ENCODE measurements at places on chromosomes 1 and 21.

- no peak for DNase-seq
These were observed at the start of gene PATJ for GRCh38 chr1:61741711-61742619. Gene PATJ (plus strand): TSS chr1:61742480. CDS start chr1:61762893, 20,413 bp downstream.

GRCh38 chr1:52996653-52997052, 65.4 kb upstream of the PODN start:
- DNase-seq, result no peak

- DNase-seq, result no peak
These were observed 19.1 kb upstream of the PDE4B start for GRCh38 chr1:65773391-65774123.

DNA sequence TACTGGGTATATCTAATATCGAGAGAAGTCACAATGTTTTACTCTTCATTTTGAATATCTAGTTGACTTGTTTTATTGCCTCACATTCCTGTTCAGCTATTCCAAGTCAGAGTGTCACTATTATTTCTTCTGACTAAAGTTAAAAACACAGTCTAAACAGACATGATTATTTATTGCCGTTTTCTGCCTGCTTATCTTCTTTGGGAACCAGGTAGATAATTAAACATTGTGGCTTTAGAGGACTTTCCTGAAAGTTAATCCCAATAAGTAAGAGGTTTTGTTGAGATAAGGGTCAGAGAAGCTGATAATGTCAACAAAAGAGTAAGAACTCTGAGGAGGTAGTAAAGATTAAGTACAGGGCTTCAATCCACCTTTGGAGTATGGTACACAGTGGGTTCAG, 53.8 kb downstream of the PCNX2 start:
- no peak for DNase-seq

- no peak for DNase-seq
These were observed 268.6 kb downstream of the KAZN start for GRCh38 chr1:14866911-14867612.

DNA sequence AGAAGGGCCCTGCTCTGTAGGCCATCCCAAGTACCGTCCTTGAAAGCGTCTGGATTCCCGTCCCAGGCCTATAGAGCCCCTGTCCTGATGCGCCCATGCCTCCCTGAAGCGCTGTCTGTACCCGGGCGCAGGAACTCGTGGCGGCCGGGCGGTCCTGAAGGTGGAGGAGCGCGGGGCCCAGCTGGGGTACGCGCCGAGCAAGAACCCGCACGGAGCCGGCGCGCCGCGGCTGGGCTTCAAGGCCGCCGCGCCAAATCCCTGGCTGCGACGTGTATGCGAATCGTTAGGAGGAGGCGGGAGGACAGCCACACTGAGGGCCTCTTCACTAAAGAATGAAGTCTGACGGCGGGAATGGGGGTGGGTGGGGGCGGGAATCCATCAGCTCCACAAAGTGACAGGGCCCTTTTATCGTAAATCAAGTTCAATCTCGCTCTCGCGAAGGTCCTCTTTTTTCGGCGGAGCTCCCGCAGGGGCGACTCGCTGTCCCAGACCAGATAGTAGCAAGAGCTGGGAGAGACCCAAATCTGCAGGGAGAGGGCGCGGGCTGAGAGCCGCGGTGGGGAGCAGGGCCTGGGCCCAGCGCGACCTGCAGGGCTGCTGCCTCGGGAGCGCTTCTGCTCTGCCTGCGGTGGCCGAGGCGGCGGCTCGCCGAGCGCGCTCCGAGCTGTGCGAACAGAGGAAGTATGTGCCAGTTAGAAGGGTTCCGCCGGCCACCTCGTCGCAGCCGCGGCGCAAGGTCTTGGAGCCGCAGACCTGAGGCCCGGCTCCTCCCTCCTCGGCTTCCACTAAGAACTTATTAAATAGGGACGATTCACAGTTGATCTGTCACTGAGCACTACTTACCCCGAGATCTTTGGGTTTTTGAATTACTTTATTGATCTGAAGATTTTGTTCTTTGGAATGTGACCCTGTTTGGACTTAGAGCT, 10.4 kb downstream of the BARHL2 start:
- no peak for DNase-seq

GRCh38 chr21:34883491-34884271, 165.4 kb downstream of the RUNX1 start:
- peak; percentile 14 for DNase-seq

GRCh38 chr1:14598498-14599182, at the start of gene KAZN:
Gene KAZN (plus strand): TSS chr1:14598685.
- no peak for DNase-seq

GRCh38 chr1:30522031-30523004, 201.1 kb downstream of the MATN1 start:
- DNase-seq, result no peak

DNA sequence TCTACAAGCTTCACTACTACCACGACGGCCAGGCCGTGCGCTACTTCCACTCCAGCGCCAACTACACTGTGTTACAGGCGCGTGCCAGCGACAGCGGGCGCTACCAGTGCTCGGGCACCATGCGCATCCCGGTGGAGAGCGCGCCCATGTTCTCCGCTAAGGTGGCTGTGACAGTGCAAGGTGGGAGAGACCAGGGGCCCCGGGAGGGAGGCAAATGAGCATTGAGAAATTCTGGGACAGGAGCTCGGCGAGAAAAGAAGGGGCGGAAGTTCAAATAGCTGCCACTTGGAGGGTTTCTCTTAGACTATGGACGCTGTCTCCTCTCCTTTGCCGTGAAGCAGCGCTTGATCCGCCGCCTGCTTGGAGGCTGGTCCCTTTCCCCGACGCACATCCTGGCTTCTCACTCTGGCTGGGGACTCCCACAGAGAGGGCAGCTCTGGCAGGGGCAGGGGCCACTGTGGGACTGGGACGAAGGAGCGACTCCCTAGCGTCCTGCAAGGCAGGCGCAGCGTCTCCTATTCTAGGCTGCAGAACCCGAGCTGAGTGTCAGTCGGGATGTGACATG, 4.6 kb downstream of the FCRLB start:
- no peak for DNase-seq

DNA sequence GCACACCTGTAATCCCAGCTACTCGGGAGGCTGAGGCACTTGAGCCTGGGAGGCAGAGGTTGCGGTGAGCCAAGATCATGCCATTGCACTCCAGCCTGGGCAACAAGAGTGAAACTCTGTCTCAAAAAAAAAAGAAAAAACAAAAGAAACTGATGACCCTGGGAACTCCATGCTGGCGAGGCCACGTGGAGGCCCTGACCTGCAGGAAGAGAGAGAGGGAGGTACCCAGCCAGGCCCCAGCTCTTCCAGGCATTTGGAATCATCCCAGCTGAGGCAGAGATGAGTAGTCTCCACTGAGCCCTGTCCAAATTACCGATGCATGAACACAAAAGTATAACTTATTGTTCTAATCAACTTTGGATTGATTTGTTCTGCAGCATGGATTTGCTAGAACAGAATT, 132.0 kb upstream of the ZBTB40 start:
- no peak for DNase-seq

- no peak for DNase-seq
These were observed 1.1 kb downstream of the CRCT1 start for GRCh38 chr1:152515434-152515783.

DNA sequence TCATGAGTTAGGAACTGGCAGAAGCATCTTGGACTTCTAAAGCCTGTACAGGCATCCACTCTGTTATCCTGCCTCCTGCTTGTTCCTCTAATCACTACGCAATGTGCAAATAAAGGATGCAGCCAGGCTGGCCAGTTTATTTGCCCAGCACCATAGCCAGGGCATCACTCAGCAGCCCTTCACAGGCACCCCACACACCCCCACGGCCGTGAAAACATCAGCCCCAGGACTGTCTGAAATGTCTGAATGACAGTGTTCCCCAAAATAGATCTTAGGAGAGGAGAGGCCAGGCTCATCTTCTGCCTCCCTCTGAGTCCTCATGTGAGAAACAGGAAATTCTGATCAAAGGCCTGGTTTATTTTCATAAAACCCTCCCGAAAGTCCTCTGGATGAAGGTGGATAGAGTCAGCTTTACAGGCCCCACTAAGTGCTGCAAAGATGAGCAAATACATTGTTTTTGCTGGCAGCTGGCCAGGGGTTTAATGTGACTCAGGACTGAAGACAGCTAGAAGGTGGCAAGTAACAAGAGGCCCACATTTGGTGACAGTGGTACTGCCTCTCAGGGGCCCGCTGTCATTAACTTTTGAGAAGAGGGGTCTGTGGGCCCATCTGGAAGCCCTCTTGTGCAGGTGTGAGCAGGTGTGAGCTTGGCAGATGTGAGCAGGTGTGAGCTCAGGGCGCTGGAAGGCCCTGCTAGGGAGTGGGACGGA, 32.9 kb downstream of the GRHL3 start:
- DNase-seq, result no peak

- DNase-seq, result no peak
These were observed 113.9 kb downstream of the LHX9 start for GRCh38 chr1:198031086-198031485.

DNA sequence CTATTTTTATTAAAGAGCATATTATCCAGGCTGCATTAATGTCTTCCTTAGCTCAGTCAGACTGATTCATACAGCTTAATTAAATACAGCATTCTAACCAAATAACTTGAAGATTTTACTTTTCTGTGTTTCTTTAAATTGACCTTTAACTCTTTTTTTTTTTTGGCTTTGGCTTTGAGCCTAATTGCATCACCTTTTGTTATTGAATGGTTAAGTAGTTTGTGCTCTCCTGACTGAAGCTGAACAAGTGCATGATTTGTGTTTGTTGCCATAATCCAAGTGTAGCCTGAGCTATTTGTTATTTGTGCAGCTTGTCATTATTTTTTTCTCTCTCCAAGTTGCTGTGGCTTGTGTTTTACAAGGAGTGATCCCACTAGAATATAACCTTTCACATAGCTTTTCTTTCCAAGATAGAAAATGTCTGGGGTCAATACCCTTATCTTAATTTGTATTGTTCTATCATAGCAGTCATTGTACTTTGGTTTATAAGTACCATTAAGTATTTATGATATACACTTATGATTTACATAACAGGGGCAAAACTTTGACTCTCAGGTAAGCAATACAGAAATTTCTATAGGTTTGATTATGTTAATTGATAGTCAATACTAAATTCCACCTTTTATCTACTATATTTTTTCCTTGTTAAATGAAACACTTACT, 31.6 kb downstream of the CDC14A start:
- no peak for DNase-seq

DNA sequence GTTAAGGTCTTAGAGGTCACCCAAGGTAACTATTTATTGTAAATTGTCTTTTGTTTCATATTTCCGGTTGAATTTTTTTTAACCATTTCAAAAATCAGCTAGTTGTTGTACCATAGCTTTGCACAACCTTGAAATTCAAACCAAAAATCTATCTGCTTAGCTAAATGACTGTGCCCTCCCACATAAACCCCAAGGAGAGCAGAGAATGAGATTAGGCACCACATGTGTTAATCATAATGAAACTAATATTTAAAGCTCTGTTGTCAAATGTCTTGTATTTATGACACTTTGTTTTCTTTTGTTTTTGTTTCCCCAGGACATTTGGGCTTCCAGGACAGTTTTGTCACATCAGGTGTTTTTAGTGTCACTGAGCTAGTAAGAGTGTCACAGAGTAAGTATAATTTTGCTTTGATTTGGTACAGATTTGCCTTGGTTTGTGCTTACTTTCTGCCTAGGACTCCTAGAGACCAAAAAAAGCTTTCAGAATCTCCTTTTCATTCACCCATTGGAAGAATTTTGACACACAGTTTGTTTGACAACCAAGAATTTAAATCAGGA, 249.9 kb downstream of the NFIA start:
- DNase-seq, result no peak

DNA sequence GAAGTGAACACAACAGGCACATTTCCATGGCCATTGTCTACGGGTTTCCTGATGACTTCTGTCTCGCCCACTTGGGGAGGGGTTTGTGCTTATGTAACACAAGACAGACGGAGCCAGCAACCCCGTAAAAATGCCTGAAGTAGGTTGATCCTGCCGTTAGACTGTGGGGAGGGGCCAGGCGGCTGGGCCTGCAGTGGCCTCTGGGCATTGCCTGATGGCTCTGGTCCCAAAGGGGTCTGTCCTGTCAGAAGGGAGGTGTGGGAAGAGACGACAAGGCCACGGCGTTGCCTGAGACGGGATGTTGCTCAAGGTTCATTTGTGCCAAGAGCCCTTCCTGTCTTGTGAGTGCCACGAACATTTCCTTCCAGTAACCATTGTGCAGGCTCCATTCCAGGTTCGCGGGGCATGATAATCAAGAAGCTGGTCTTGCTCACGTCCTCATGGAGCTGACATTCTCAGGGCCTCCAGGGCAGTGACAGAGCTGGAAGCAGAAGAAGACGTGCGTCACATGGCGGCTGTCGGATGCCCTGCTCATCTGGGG, 44.7 kb downstream of the ABCG1 start:
- DNase-seq, result peak; percentile 82

GRCh38 chr1:226125097-226125630, 61.4 kb downstream of the ACBD3 start:
- no peak for DNase-seq

DNA sequence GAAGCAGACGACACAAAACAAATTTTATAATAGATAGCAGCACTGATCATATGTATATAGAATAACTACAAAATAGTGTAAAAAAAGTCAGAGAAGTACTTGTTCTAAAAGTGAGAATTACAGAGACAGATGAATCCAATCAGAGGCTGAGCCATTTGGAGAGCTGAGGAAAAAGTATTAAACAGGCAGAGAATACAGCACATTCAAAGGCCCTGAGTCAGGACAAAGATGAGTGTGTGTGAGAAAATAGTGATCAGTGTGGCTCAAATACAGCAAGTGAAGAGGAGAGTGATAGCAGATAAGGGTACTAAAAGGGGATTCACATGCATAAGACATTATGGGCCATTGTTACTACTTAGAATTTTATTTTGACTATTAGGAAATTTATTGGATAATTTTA, 430.6 kb upstream of the BRINP3 start:
- DNase-seq, result no peak

DNA sequence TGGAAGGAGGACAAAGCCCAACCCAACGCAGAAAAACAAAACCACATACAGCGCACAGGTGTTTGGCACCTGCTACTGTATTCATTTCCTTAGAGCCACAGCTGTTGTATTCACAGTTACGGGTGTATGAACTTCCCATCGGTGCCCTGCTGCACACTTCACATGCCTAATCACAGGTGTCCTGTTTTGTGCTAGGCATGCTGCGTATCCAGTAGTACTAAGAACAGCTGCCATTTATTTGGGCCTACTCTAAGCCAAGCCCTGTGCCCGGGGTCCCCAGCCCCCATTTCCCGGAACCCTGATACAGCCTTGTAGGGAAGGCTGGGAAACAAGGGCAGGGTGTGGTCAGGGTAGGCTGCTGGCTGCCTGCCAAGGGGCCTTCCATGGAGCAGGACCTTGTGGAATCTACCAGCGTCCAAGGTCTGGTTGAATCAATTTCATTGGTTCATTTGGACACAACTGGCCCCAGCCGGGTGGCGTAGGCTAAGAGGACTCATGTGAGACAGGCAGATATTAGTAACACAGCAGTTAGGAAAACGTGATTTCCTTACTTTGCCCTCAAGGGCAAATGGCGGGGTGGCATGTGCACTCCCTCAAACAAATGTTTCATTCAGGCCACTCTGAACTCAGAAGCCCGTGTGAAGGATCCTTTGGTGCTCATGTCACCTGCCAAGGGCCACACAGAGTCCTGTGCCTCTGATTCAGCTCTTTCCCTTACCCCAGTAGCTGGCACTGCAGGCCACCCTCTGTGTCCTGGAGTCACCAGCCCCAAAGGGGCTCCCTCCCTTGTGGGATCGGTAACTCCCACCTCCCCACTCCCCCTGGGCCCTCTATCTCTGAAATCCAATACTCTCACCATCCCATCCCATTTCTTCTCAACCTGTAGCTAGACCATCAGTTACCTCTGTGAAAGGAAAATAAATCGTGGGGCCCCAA, 986 bp upstream of the RNF186 start:
- DNase-seq, result no peak

GRCh38 chr1:248853663-248854375, 5.1 kb downstream of the ZNF692 start:
- DNase-seq, result no peak

GRCh38 chr21:16085421-16085820, 355.6 kb downstream of the USP25 start:
- DNase-seq, result no peak

Measured in glomerular endothelial cell (primary cell).